Stimulated activated CD4-positive, alpha-beta T cell treated with anti-CD3 and anti-CD28 coated beads, Interleukin-12 subunit alpha, Interleukin-12 subunit beta, amount 100 ng/mL, for 48 hours (primary cell): ENCODE measurements at places on chromosomes 16 and 17.

- no peak for DNase-seq
These were observed 62.8 kb upstream of the CIBAR2 start for GRCh38 chr16:85174871-85175723.

DNA sequence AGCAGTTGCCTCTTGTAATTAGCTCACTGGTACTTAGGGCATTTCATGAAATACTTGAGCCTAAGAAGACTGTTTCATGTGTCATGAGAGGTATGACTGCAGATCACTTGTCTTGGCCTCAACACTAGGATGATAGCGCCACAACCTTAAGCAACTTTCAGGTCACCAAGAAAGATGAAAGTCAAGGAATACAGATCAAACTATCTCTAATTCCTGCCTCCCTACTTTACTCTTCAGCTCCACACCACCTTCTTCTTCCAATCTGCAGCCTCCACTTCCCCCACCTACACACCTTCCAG lies 28.0 kb downstream of the GNA13 start:
- DNase-seq, result no peak

DNA sequence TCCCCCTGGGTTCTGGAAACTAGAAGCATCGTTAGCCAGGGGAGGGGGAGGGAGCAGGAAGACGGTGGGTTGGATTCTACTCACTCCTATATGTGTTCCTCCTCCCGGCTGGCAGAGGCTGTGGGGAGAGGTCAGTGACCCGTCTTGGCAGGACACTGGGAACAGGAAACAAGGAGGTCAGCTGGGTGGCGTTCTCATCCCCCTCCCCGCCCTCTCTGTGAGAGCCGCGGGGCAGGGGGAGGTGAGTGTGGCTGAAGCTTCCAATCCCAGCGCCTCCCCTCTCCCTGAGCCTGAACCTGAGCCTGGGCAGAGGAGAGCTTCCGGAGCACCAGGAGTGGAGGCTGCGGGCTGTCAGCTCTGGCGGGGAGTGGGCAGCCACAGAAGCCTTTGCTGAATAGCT lies 12.5 kb downstream of the GPRC5C start:
- DNase-seq, result no peak

DNA sequence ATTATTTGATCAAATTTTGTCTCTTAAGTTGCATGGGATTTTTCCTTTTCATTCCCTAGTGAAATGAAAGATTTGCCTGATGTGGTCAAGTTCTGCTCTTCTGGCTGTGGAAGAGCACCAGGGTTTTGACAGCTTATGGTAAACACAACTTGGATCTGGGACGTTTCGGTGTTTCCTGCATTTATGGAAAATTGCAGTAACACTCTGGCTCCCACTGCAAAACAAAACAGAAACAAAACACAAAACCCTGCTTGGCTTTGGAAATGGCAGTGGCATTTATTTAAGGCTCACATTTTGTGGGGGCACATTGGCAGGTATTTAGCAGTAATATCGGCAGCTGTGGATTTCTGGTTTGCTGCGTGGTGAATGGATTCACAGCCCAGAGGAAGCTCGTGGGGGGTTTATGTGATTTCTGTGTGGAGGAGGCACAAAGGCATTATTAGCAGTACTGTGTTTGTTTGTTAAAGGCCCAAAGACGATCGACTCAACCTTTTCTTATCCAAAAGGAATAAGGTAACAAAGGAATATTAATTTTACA lies 377.8 kb downstream of the SNX29 start:
- DNase-seq, result no peak

- no peak for DNase-seq
These were observed 66.6 kb upstream of the RPH3AL start for GRCh38 chr17:419073-419735.

GRCh38 chr16:4597174-4597573 lies 17.5 kb downstream of the UBALD1 start:
- no peak for DNase-seq

DNA sequence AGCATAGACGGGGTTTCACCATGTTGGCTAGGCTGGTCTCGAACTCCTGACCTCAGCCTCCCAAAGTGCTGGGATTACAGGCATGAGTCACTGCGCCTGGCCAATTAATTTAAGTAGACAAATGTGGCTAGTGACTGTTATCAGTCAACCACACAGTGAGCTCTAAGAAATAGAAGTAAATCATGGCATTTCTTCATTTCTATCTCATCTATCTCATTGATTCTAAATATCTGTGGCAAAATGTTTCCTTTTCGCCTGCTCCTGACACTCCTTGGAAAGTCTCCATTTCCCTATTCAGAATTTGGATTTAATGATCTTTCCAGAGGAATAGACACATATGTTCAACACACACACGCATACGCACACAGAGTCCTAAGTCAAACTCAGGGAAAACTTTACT lies 81.3 kb downstream of the HIC1 start:
- DNase-seq, result no peak

- no peak for DNase-seq
These were observed 173.6 kb downstream of the PHKB start for GRCh38 chr16:47634727-47635126.

DNA sequence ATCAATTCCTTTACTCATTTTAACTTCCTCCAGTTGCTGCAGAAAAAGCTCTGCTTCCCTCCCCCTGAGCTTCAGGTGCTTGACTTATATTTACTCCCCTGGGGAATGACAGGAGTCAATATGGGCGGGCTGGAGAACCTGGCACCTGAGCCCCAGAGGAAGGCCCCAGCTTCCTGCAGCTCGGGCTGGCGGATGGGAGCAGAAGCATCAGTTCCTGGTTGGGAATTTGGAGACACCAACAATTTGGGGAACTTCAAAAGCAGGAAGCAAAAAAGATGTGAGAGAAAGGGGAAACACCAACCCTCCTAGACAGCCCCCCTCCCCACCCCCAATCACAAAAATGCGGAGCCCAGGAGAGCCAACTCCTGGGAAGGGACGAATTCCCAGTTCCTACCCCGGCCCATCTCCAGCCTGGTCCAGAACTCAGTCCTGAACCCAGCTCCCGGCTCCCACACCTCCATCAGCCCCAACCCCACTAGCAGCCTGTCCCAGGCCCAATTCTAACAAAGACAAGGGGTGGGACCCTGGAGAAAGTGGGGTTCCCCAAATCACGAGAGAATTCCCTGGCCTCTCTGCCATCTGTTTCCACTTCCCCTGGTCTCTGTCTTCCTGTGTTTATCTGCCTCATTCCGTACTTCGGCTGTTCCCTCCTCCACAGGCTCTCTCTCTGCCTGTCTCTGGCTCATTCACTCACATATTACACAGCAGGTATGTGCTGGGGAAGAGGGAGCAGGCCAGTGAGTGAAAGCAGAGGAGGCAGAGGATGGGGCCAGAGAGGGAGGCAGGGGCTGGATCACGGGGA lies 16.2 kb upstream of the ASGR2 start:
- DNase-seq, result no peak

- no peak for DNase-seq
These were observed 13.4 kb upstream of the TAOK1 start for GRCh38 chr17:29376667-29377270.

GRCh38 chr17:2904135-2904534 lies 107.9 kb downstream of the RAP1GAP2 start:
- DNase-seq, result no peak

DNA sequence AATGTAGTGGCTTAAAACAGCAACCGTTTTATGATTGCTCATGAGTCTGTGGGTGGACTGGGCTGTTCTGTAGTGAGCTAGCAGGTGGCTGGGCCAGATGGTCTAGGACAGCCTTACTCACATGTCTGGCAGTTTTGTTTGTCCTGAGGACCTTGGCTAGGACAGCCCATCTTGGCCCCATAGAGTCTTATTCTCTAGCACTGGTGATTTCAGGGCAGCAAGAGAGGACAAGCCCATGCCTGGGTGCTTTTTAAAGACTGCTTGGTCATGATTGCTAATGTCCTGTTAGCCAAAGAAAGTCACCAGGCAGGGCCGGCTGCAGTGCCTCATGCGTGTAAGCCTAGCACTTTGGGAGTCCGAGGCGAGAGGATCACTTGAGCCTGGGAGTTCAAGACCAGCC lies 139.8 kb downstream of the KATNIP start:
- no peak for DNase-seq

- no peak for DNase-seq
These were observed 99.7 kb upstream of the CDH13 start for GRCh38 chr16:82527101-82527500.

- DNase-seq, result no peak
These were observed 56.1 kb upstream of the LYRM9 start for GRCh38 chr17:27949304-27949703.

DNA sequence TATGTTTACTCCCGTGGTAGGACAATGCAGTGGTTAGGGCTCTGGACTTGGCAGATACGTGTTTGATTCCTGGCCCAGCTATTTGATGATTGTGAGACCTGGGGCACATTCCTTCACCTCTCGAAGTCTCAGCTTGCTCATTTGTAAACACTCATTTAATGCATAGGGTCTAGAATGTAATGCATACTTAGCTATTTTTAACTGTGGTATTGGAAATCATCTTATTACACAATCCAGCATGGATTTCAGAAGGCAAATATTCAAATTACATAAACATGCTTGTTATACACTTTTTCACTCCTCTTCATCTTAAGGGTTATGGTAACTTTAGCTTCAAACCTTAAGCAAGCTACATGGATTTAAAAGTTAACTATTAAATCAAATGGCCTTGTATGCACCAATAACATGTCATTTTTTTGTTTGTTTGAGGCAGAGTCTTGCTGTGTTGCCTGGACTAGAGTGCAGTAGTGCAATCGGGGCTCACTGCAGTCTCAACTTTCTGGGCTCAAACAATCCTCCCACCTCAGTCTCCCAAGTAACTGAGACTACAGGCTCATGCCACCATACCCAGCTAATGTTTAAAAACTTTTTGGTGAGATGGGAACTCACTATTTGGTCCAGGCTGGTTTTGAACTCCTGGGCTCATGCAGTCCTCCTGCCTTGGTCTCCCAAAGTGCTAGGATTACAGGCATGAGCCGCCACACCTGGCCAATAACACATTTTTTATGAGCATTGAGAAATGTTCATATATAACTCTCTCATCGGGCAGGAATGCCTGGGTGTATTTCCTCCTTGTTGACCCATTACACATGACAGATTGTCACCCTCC lies 52.5 kb downstream of the VAT1L start:
- DNase-seq, result no peak

GRCh38 chr17:79484600-79485418 lies 126.0 kb downstream of the RBFOX3 start:
- no peak for DNase-seq

DNA sequence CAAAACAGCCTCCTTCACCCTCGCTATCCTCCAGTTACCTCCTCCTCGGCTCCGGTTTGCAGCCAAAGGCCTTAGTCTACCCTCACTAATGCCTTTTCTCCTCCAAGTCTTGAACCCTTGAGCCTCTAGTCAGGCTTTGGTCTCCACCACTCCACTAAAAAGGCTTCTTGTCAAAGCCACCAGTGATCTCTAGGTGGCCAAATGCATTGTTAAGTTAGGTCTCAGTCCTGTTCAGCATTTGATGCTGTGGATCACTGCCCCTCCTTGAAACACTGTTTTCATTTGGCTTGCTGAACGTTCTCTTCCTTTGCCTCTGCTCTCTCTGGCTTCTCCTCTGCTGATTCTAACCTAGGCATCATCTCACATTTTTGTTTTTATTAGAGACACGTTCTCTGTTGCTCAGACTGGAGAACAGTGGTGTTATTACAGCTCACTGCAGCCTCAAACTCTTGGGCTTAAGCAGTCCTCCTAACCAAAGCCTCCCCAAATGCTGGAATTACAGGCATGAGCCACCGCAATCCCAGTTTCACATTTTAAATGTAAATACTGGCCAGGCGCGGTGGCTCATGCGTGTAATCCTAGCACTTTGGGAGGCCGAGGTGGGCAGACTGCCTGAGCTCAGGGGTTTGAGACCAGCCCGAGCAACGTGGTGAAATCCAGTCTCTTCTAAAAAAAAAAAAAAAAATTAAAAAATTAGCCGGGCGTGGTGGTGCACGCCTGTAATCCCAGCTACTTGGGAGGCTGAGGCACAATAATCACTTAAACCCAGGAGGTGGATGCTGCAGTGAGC lies 1.1 kb downstream of the SGF29 start:
- DNase-seq, result no peak

- DNase-seq, result no peak
These were observed 924 bp downstream of the SMARCD2 start for GRCh38 chr17:63841350-63842172.

DNA sequence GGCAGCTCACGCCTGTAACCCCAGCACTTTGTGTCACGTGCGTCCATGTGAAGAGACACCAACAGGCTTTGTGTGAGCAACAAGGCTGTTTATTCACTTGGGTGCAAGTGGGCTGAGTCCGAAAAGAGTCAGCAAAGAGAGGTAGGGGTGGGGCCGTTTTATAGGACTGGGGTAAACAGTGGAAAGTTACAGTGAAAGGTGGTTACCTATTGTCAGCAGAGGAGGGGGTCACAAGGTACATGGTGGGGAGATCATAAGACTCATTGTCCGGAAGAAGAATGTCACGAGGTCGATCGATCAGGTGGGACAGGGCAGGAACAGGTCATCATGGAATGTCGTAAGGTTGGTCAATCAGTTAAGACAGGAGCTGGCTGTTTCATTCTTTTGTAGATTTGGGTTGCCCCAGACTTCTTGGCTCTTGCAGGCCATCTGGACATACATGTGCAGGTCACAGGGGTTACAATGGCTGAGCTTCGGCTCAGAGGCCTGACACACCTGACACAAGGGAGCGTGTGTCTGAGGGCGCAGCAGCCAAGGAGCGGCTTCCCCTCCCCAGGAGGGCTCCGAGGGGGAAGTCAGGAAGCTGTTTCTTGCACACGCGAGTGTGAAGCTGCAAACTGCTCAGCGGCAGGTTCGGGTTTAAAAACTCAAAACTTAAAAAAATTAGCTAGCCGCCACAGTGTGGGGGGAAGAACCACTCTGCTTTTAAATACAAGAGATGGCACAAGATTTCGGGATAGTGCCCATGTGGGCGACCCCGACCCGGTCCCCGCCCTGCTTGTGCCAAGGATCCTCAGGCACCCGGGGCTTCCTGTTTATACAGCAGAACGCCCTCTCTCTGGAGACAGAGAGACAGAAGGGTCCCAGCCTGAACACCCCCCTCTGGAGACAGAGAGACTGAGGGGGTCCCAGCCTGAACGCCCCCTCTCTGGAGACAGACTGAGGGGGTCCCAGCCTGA lies 12.4 kb upstream of the TEX19 start:
- no peak for DNase-seq

GRCh38 chr16:88739139-88739976 lies 33.1 kb downstream of the CTU2 start:
- no peak for DNase-seq

DNA sequence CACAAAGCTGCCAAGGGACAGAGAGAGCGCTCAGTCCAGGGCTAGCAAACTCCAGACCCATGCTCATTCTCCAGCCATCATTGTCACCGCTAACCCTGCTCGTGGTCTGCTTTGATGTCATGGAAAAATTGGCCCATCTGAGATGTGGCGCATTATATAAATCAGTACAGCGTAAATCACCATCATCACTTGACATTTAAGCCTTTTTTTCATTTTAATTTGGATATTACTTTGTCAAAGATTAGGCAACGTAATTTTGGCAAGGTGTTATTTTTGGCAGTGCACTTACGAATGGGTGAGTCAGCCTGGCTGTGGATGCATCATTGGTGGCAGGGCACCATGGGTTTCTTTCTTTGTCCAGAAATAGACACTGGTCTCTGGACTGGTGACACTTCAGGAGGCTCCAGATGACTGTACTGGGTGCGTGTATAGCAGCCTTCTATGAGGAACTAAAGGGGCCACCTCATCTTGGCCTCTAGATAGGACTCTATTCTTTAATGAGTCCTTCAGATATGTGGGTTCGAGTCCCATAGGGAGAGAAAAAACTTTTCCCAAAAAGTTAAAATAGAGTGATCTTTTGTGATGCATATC lies 166.3 kb downstream of the MSI2 start:
- no peak for DNase-seq
